ENCODE measurements at places on chromosomes 4 and X.
A peak's percentile ranks its signal among the peaks of the same experiment; 100 is the strongest.

DNA sequence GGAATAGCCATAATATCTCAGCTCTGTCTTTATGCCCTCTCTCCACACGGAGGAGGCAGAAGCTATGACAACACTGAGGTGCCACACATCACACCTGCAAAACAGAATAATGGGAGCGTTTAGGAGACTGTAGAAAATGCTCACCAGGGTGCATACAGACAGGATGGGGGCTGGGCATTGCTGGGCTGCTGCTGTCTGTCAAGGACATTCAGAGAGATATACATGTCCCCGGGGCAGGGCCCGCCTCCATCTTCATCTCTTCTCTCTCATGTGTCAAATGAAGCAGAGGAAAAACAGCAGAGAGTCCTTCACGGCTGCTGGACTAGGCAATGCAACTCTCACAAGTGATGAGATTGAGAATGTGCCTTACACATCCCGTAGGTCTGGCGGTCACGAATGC, 65.3 kb upstream of the DHRSX start:
- no peak for DNase-seq

GRCh38 chr4:184384810-184385557, 89.4 kb downstream of the IRF2 start:
- no peak for DNase-seq

DNA sequence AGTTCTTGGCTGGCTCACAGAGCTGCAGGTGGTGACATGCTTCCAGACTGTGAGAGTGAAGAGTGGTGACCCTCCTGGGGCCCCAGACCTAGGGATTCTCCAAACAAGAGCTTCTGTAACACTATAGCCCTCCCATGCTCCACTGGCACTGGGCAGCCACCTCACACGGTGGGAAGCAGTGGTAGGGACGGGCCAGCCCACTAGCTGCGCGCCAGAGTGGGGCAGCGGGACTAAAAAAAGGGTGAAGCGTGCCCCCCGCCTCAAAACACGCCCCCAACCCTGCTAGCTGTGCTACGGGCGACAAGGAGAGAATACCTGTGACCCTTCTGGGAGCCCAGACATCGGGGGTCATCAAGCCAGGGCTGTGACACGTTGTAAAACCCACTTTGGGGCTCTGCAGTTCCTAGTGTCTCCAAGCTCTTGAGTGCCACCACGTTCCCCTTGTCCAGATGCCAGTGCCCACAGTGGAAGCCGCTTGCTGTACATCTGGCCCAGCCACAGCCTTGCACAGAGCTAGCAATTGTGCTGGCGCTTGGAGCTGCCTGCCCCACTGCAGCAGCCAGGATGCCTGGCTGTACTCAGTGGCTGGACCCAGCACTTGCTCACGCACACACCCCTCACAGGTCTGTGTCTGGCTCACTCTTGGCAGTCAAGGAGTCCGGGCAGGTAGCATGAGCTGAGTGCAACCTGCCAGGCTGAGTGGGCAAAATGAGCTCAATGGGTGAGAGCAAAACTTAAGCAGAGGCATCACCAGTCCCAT, 100.0 kb downstream of the DCAF12L2 start:
- no peak for DNase-seq

- DNase-seq: no peak
Measured at GRCh38 chr4:154390324-154390723, 101.3 kb downstream of the DCHS2 start.

DNA sequence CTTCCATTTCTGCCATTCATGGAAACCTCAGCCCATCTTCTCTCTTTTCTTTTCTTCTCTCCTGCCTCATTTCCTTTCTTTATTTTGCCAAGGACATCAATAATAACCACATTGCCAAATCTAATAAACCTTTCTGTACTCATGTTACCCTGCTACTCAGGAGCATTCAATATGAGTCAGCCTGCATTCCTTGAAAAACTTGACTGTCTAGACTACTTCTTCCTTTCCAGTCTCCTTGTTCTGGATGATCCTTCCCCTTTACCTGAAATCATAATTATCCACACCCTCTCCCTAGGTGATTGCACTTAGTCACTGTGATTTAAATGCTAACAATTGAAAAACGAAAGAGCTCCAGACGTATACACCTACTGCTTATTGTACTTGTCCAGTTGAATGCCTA, 253.2 kb upstream of the CENPE start:
- DNase-seq: no peak

DNA sequence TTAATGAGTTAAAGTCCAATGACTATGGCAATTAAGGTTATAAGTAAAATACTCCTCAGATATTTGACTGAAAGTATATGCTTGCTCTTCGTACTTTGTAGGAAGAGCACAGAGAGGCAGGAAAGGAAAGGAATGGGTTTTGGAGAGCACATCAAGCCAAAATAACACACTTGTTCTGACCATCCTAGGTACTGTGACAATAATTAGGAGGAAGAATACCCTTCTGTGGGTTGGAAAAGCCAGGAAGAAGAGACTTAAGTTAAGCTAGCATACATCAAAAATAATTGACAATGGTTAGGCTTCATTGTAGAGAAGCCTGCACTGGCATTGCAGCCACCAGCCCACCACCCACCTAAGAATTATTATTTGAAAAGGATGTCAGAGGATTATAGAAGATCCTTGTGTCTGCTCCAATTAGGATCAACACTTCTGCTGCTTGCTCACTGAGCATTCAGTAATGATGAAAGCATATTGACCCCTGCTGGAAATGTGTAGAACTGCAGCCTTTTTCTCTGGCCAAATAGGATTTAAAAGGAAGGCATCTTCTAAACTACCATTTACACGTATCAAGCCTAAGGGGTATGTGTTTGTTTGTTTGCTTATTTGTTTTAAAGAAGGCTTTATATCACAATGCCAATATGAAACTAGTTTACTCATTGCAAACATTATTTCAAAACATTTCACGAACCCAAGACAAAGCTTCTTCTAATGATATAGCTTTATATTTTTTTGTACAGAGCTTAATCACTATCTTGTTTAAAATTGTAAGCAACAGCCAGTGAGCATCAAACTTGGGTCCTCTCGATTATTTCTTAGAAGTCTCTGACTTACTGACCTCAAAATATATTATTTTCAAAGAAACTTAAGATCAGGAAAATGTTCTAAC, 286.2 kb upstream of the TET2 start:
- peak; percentile 86 for DNase-seq

- no peak for DNase-seq
Measured at GRCh38 chr4:131509521-131509920, 1639.6 kb upstream of the PCDH10 start.

GRCh38 chr4:147782087-147782781, 50.3 kb downstream of the ARHGAP10 start:
- no peak for DNase-seq

GRCh38 chrX:38805432-38806389, 4.5 kb downstream of the MID1IP1 start:
- peak; percentile 34 for DNase-seq

Data from NCI-H1092 treated with DMSO at 0.1 percent for 48 hours (cell line).